ENCODE measurements at places on chromosomes 7 and 10. TPM values are rescaled to one million over a fixed set of nuclear protein-coding genes. Genes with fewer than 3 reads are reported as not detected.

Gene DGKI
- total RNA-seq = 0.31 TPM

Gene HOXA13
- total RNA-seq = 1.9 TPM

Gene PIP
- not detected for total RNA-seq

Gene TMEM139
- 1.1 TPM for total RNA-seq

Gene FLNC
- 4.0 TPM for total RNA-seq

Gene ARID5B
- total RNA-seq = 1.6 TPM

Gene TPST1
- 9.4 TPM for total RNA-seq

Gene WBP1L
- total RNA-seq = 27.8 TPM

Gene GPER1
- total RNA-seq = 0.69 TPM

Gene ZPBP
- not detected for total RNA-seq

Gene UBE2D4
- 11.7 TPM for total RNA-seq

Gene DNAH11
- total RNA-seq = 0.05 TPM

All from A549 treated with CpdA at 1 μM for 4 hours (cell line).